ENCODE measurements at places on chromosomes 16 and 17. TPM values are rescaled to one million over a fixed set of nuclear protein-coding genes. Genes with fewer than 3 reads are reported as not detected.

DNA sequence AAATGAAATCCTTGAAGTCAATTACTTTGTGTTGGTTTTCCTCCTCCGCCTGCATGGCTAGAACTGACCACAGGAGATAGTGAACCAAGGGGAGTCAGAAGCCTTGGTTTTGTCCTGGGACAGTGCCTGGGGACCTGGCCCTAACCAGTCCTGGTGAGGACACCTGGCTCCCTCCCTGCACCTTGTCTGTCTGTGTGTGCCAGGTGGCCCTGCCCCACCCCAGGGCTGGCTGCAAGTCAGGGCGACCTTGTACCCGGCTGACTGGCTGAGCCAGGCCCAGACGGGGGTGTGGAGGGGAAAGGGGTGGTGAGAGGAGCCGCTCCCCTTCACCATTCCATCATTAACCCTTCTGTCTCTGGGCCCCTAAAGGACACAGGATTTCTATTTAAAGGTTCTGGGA is 3.4 kb downstream of the RAPGEFL1 start:
- DNase-seq: no peak
- H3K27ac ChIP-seq: no peak overlapping the region
- H3K36me3 ChIP-seq: no peaks in the 10 kb centered on the region
- H3K4me3 ChIP-seq: no peak overlapping the region
- H3K4me1 ChIP-seq: no peaks in the 10 kb centered on the region
- H3K27me3 ChIP-seq: no peaks in the 10 kb centered on the region

ENPP7 gene
- 0.94 TPM for total RNA-seq

DNA sequence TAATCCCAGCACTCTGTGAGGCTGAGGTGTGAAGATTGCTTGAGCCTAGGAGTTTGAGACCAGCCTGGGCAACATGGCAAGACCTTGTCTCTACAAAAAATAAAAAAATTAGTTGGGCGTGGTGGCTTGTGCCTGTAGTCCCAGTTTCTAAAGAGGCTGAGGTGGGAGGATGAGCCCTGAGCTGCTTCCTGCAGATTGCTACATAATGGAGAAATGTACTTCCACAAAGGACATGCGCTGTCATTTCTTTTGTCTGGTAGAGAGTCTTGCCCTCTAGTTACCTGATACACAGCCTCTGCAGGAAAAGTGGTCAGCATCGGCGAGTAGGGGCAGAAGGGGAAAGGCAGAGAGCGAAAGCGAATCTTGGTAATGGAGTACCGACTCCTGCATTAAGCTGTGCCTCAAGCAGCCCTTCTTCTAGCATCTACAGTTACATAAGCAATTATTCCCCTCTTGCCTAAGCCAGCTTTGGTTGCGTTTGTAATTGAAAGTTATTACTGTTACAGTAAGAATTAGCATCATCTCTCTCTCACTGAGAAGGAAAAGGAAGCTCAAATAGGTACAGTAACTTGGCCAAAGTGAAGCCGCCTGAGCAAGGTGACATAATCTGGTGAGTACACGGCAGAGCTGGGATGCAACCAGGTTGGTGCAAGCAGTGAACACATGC is 18.5 kb upstream of the GGA2 start:
- no peaks in the 10 kb centered on the region for H3K27me3 ChIP-seq
- DNase-seq: peak; percentile 10
- peaks cover 15% of the 10 kb centered on the region for H3K4me1 ChIP-seq
- H3K4me3 ChIP-seq: no peak overlapping the region

- no peak overlapping the region for H3K4me3 ChIP-seq
- no peaks in the 10 kb centered on the region for H3K36me3 ChIP-seq
- H3K4me1 ChIP-seq: no peaks in the 10 kb centered on the region
- no peak for DNase-seq
- no peak overlapping the region for H3K27ac ChIP-seq
Observed at GRCh38 chr16:68636818-68637217, 8.3 kb upstream of the CDH3 start.

HSPB9 gene
- not detected for total RNA-seq

DNA sequence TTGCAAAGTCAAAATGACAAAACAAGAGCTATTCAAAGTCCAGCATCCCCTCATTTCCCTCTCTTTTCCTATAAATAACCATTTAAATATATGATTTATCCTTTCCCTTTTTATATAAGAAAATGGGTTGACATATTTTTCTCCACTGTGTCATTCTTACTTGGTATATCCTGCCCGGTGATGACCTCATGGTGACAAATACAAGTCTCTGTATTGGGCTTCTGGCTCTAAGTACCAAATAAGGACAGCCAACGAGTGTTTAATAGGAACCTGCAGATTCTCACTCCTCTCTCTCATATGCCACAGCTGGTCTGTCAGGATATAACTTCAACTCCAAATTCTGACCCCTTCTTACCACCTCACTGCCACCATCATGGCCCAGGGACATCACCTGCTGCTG is 25.5 kb upstream of the CBLN1 start:
- no peaks in the 10 kb centered on the region for H3K4me1 ChIP-seq
- H3K36me3 ChIP-seq: no peaks in the 10 kb centered on the region
- H3K27me3 ChIP-seq: no peaks in the 10 kb centered on the region
- H3K4me3 ChIP-seq: no peak overlapping the region
- no peak overlapping the region for H3K27ac ChIP-seq

GRCh38 chr17:1561420-1562175 is 994 bp downstream of the PITPNA start:
- no peak for DNase-seq
- H3K4me3 ChIP-seq: peak overlapping the region; percentile 32
- peak overlapping the region; percentile 85 for H3K27ac ChIP-seq
- H3K4me1 ChIP-seq: peaks cover 3% of the 10 kb centered on the region
- no peaks in the 10 kb centered on the region for H3K27me3 ChIP-seq
- H3K36me3 ChIP-seq: peaks cover under 1% of the 10 kb centered on the region

KCNAB3 gene
- total RNA-seq: 3.9 TPM

- no peaks in the 10 kb centered on the region for H3K27me3 ChIP-seq
- H3K4me1 ChIP-seq: no peaks in the 10 kb centered on the region
- peak; percentile 31 for DNase-seq
- no peak overlapping the region for H3K4me3 ChIP-seq
- no peaks in the 10 kb centered on the region for H3K36me3 ChIP-seq
Observed at GRCh38 chr17:44167181-44167861, 3.2 kb upstream of the ASB16 start.

- no peaks in the 10 kb centered on the region for H3K4me1 ChIP-seq
- peaks cover 14% of the 10 kb centered on the region for H3K36me3 ChIP-seq
- DNase-seq: no peak
Observed at GRCh38 chr16:70529051-70529777, 5.6 kb downstream of the SF3B3 start.

GRCh38 chr17:74295625-74296547 is 21.9 kb downstream of the DNAI2 start:
- H3K4me3 ChIP-seq: no peak overlapping the region
- no peaks in the 10 kb centered on the region for H3K27me3 ChIP-seq
- no peak overlapping the region for H3K27ac ChIP-seq
- H3K4me1 ChIP-seq: no peaks in the 10 kb centered on the region

DNA sequence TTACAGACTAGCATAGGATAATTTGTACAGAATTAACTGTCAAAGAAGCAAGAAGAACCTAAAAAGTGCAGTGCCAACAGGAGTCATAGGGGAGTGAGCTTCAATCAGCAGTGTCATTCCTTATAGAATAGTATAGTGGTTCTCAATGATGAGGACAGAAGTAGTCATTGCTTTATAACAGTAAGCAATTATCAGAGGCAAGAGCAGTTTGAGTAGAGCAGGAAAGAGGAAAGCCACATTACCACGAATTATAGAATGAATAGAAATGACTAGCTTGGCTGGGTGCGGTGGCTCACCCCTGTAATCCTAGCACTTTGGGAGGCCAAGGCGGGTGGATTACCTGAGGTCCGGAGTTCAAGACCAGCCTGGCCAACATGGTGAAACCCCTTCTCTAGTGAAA is 209.7 kb upstream of the TBX2 start:
- H3K4me3 ChIP-seq: no peak overlapping the region
- H3K27ac ChIP-seq: no peak overlapping the region
- peaks cover 2% of the 10 kb centered on the region for H3K4me1 ChIP-seq
- H3K27me3 ChIP-seq: no peaks in the 10 kb centered on the region

- H3K27me3 ChIP-seq: no peaks in the 10 kb centered on the region
- H3K4me1 ChIP-seq: no peaks in the 10 kb centered on the region
- H3K36me3 ChIP-seq: no peaks in the 10 kb centered on the region
- H3K27ac ChIP-seq: no peak overlapping the region
Observed at GRCh38 chr16:67283039-67283825, 3.9 kb downstream of the PLEKHG4 start.

TBKBP1 gene
- 10.1 TPM for total RNA-seq

OR2C1 gene
- not detected for total RNA-seq

DNA sequence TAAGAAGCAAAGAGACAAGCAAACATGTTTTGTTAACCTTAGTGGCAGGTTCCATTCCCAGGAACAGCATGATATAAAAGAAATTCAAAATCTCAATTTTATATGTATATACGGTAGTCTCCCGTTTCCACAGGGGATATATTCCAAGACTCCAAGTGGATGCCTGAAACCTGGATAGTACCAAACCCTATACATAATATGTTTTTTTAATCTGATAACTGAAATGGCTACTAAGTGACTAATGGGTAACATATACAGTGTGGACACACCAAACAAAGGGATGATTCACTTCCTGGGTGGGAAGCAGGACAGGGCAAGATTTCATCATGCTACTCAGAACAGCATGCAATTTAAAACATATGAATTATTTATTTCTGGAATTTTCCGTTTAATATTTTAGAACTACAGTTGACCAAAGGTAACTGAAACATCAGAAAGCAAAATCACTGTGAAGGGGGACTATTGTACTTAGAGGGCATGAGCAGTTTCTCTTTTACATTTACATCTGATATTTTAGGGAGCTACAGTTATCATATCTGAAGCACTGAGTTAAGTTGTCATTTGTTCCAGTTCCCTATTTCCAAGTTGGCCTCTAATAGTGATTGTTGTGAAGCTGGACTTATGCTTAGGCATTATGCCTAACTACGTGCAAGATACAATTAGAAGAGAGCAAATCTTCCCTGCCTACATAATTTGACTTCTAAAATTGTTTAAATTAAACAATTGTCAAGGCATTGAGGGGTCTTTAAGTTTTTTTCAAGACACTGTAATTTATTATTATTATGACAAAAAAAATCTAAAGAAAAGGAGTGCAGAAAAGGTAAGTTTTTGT is 34.1 kb upstream of the ABCA6 start:
- no peaks in the 10 kb centered on the region for H3K4me1 ChIP-seq
- H3K36me3 ChIP-seq: no peaks in the 10 kb centered on the region
- H3K4me3 ChIP-seq: no peak overlapping the region
- H3K27me3 ChIP-seq: no peaks in the 10 kb centered on the region
- H3K27ac ChIP-seq: no peak overlapping the region
- DNase-seq: no peak

FLOT2 gene
- total RNA-seq: 260 TPM

CMTM2 gene
- total RNA-seq: 0.25 TPM

DNA sequence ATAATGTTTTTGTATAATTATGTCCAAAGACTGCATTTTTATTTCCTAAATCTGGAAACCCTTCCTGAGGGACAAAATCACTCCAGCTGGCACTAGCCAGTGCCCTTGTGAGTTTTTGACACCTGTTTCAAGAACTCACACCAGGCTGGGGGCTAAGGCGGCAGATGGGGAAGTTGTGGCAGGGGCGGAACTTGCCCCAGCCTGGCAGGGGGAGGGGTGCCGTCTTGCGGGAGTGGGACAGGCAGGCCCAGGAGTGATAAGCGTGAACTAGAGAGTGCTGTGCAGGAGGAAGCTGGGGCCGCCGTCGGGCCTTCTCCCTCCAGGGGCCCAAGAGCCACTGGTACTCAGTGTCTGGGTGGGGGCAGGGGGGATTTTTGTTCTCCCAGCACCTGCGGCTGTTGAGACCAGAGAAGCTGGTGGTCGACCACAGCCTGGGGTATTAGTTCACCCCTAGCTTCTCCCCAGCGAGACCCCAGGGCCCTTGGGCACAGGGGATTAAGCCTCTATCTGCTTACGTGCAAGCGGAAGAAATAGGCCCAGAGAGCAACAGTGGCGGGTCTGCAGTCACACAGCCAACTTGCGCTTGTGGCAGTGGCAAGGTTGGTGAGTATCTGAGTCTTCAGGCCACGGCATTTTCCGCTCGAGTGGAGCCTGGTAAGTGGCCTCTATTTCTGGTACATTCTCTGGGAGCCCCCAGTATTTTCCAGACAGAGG is 40.2 kb upstream of the PLCG2 start:
- no peak overlapping the region for H3K27ac ChIP-seq
- H3K27me3 ChIP-seq: no peaks in the 10 kb centered on the region
- DNase-seq: no peak
- no peaks in the 10 kb centered on the region for H3K36me3 ChIP-seq
- no peaks in the 10 kb centered on the region for H3K4me1 ChIP-seq

- no peaks in the 10 kb centered on the region for H3K27me3 ChIP-seq
- H3K27ac ChIP-seq: no peak overlapping the region
- no peaks in the 10 kb centered on the region for H3K36me3 ChIP-seq
- no peak for DNase-seq
Observed at GRCh38 chr17:73614256-73614655, 30.0 kb downstream of the SDK2 start.

GRCh38 chr16:83336603-83337002 is 471.2 kb upstream of the HSBP1 start:
- H3K27me3 ChIP-seq: no peaks in the 10 kb centered on the region
- no peak overlapping the region for H3K4me3 ChIP-seq
- DNase-seq: no peak
- no peaks in the 10 kb centered on the region for H3K36me3 ChIP-seq

DNA sequence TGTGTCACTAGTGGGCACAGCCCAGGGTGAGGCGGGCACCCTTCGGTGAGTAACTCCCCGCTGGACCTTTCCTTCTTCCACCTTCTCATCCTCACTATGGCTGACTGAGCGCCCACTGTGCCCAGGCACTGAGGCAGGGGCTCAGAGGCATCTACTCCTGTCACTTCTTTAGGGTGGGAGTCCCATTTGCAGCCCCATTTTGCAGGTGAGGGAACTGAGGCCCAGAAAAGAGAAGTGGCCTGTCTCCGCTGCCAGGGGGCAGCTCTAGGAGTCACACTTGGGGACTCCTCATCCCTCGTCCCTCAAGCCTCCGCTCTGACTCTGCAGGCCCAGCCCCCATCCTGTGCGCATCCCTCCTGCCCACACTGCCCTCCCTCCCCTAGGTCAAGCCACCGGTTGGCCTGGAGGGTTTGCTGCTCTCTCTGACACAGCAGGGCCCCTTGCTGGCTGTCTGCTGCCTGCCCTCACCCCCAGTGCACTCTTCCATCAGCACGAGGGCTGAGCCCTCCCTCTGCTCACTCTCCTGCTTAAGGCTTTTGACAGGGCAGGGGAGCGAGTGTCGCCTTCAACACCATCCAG is 62.4 kb downstream of the CNGB1 start:
- no peaks in the 10 kb centered on the region for H3K4me1 ChIP-seq
- H3K4me3 ChIP-seq: no peak overlapping the region
- no peaks in the 10 kb centered on the region for H3K36me3 ChIP-seq
- no peak overlapping the region for H3K27ac ChIP-seq
- no peaks in the 10 kb centered on the region for H3K27me3 ChIP-seq
- DNase-seq: no peak

GRCh38 chr16:20853143-20853542 is 46.8 kb downstream of the REXO5 start:
- no peak overlapping the region for H3K4me3 ChIP-seq
- no peak overlapping the region for H3K27ac ChIP-seq
- no peak for DNase-seq
- peaks cover 9% of the 10 kb centered on the region for H3K4me1 ChIP-seq

- H3K4me3 ChIP-seq: no peak overlapping the region
- peak; percentile 37 for DNase-seq
- H3K27ac ChIP-seq: no peak overlapping the region
- no peaks in the 10 kb centered on the region for H3K27me3 ChIP-seq
Observed at GRCh38 chr17:303168-303567, 49.4 kb downstream of the RPH3AL start.
